ENCODE measurements at places on chromosomes 7 and 10.

GRCh38 chr10:98320486-98321185 is 52.6 kb upstream of the LOXL4 start:
- no peak for DNase-seq

DNA sequence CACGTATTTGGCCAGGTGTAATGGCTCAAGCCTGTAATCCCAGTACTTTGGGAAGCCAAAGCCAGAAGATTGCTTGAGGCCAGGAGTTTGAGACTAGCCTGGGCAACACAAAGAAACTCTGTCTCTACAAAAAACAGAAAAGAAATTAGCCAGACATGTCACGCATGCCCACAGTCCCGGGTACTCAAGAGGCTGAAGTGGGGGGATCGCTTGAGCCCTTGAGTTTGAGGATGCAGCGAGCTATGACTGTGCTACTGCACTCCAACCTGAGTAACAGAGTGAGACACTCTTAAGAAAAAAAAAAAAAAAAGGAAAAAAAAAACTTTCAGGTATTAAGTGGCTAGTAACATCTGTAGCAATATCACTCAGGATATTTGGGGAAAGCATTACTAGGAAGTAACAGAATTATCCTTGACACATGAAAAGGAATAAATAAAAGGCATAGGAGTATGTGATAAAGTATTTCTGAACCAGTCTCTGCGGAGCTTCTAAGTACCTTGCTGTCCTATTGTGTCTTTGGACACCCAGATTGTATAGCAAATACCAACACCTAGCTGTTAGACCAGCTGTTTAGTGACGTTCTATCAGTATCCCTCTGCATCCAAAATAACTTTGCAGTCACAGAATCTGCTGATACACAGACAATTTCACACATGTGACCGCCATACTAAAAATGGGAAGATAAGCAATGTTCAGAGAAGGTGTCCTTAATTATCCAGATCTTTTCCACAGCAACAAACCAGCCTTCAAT is 74.4 kb downstream of the CYTH3 start:
- peak; percentile 89 for DNase-seq

DNA sequence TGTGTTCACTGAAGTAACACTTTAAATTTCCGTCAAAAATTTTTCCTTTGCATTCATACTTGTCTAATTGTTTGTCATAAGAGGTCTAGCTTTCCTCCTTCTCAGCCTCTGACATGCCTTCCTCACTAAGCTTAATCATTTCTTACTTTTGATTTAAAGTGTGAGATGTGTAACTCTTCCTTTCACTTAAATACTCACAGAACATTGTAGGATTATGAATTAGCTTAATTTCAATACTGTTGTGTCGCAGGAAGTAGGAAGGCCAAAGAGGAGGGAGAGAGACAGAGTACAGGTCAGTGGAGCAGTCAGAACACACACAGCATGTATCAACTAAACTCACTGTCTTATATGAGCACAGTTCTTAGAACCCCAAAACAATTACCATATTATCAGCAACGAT is 99.0 kb downstream of the SRPK2 start:
- DNase-seq, result no peak

GRCh38 chr10:125629758-125630376 is 53.1 kb downstream of the TEX36 start:
- DNase-seq, result peak; percentile 0

DNA sequence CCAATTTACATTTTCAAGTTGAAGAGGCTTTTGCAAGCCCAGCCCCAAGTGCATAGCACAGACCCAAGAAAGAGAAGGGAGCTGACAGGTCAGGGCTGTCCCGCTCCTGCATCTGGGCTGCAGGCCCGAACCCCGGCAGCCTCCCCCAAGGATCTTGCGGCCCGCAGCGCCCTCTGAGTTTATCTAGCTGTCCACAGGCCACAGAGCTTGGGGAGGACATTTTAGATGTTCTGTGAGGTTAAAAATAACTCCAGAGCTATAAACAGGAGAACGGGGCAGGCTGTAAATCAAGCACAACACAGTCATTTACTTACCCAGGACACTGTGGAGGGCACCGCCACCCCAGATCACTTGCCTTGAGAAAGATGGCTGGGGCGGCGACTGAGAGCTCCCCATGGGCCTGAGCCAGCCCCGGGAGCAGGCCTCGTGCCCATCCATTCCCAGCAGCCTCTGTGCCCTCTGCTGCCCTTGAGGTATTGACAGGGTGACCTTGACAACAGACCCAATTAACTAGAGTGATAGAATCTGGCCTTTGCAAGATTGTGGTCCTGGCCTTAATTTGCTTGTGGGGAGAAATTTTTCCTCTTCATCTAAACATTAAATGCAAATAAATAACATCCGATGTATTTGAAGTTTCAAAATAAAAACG is 563.0 kb downstream of the TCERG1L start:
- DNase-seq, result no peak

- DNase-seq, result no peak
These were observed 151.2 kb upstream of the TNRC18 start for GRCh38 chr7:5574770-5575269.

GRCh38 chr7:66205741-66206090 is 582 bp downstream of the TPST1 start:
- DNase-seq, result no peak

DNA sequence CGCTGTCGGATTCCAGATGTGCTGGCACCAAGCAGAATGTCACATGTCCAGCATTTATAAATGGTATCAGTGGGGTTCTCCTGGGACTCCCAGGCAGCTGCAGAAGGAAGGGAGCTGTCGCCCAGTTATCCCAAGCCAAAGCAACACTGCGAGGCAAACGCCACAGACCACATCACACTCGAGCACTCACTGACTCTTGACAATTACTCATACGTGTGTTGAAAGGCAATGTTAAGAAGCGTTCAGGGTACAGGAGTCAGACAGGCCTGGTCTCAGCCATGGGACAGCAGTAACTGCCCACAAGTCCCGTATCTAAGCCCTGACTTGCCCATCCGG is 113.4 kb downstream of the DIP2C start:
- DNase-seq, result no peak
